ENCODE measurements at places on chromosomes 3 and 15. TPM values are rescaled to one million over a fixed set of nuclear protein-coding genes. Genes with fewer than 3 reads are reported as not detected.

Gene PFKFB4
- total RNA-seq = 3.3 TPM

Gene ASB14
- total RNA-seq = not detected

Gene KNG1
- not detected for total RNA-seq

Gene HYAL3
- total RNA-seq = 3.7 TPM

Gene TRH
- not detected for total RNA-seq

Gene REC114
- total RNA-seq = not detected

Gene CHRNA5
- total RNA-seq = 0.65 TPM

Gene TPRG1
- 1.6 TPM for total RNA-seq

Gene ZBED2
- total RNA-seq = 0.12 TPM

Gene PTX3
- 1.2 TPM for total RNA-seq

Gene TOPAZ1
- not detected for total RNA-seq

Gene RGMA
- total RNA-seq = not detected

Gene RHOV
- not detected for total RNA-seq

Gene TM6SF1
- 0.85 TPM for total RNA-seq

Gene NAALADL2
- not detected for total RNA-seq

Gene CD80
- total RNA-seq = 14.1 TPM

Gene CCNB2
- total RNA-seq = not detected

Gene CCDC39
- not detected for total RNA-seq

Gene SERINC4
- 0.32 TPM for total RNA-seq

Gene SPTSSB
- total RNA-seq = 0.32 TPM

Gene GCNT3
- total RNA-seq = not detected

Gene GATA2
- total RNA-seq = 4.0 TPM

Gene TMEM115
- total RNA-seq = 16.7 TPM

Gene STARD9
- total RNA-seq = 5.9 TPM

Gene NT5DC2
- 2.5 TPM for total RNA-seq

Gene CHRNA3
- not detected for total RNA-seq

Gene ITGB5
- total RNA-seq = 61.3 TPM

Gene C15orf62
- 0.89 TPM for total RNA-seq

Gene LPP
- 94.2 TPM for total RNA-seq

Gene FETUB
- total RNA-seq = not detected

Gene PRR20G
- total RNA-seq = not detected

Gene CPB1
- not detected for total RNA-seq

Gene KLHL25
- 12.3 TPM for total RNA-seq

Gene TTLL13
- 0.29 TPM for total RNA-seq

Gene AADACL2
- not detected for total RNA-seq
